Spleen (tissue), 13 donors: ENCODE measurements at places on chromosomes 5 and 9. TPM values are rescaled to one million over a fixed set of nuclear protein-coding genes. Genes with fewer than 3 reads are reported as not detected.

DNA sequence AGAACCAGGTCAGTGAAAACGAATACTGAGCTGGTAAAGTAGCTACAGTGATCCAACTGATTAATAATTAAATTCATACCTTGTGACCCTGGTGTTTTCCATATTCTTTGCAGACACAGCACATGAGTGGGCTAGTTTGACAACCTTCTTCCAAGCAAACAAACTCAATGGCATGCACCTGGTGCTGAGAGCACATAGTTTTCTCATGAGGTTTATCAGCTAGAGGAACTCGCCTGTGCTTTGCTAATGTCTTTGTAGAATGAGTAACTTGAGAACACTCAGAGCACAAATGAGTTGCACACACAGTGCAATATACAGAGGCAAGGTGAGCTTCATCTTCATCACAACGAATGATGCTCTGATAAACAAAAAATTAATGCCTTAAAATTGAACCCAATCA, 12.6 kb downstream of the TRIM23 start:
- no peak for DNase-seq

DNA sequence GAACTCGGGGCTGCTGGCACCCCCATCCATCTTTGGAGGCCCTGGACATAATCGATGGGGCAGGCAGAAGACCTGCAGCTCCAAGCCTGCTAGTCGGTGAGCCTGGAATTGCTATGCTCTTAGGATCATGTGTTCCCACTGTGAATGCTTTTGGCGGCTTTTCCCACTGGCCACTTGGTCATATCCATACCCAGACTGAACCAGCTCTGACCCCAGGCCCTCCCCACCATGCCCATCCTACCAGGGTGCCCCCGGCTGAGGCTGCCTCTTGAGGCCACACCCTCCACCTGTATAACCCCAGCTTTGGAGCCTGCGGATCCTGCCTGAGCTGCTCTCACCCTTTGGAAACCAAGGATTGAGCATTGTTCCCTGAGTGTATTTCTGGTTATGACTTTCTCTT, 113.5 kb downstream of the TENT4A start:
- no peak for DNase-seq

DNA sequence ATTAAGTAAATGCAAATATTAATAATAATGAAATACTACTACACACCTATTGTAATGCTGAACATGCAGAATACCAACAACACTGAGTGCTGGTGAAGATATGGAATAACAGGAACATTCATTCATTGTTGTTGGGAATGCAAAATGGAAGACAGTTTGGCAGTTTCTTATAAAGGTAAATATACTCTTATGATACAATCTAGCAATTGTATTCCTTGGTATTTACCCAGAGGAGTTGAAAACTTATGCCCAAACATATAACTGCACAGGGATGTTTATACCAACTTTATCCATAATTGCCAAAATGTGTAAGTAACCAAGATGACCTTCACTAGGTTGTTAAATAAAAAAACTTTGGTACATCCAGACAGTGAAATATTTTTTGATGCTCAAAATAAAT, 636.8 kb downstream of the PRR16 start:
- no peak for DNase-seq

The PCDHAC1 gene
- total RNA-seq = 0.41 TPM

GRCh38 chr5:14676320-14676719, 11.8 kb downstream of the OTULIN start:
- DNase-seq = no peak

The ORM1 gene
- 7.2 TPM for total RNA-seq

- peak; percentile 57 for DNase-seq
Measured at GRCh38 chr9:124220946-124221451, 36.8 kb upstream of the NEK6 start.

DNA sequence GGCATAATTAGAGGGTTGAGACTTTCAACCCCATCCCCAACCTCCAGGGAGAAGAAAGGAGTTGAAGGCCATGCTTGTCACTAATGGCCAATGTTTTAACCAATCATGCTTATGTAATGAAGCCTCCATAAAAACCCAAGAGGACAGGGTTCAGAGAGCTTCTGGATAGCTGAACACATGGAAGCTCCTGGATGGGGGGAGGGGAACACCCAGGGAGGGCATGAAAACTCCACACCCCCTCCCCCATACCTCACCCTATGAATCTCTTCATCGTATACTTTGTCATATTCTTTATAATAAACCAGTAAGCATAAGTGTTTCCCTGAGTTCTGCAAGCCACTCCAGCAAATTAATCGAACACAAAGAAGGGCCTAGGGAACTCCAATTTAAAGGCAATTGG, 81.7 kb downstream of the ALDH7A1 start:
- no peak for DNase-seq
